ENCODE measurements at places on chromosomes 4 and X.

DNA sequence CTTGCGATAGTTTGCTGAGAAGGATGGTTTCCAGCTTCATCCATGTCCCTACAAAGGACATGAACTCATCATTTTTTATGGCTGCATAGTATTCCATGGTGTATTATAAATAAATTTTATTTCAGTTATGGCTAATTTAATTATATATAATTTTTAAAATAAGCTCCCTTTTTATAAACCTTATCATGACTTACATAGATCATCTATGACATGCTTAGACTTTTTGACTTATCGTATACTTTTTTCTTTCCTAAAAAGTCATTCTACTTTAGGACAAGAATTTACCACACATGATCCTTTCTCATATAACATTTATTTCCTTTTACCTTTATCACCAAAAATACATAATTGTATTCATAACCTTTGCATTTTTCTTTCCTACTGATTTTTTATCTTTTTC, 376.5 kb downstream of the CCSER1 start:
- no peak for DNase-seq

GRCh38 chr4:113901994-113902787, 77.3 kb downstream of the ARSJ start:
- no peak for DNase-seq

DNA sequence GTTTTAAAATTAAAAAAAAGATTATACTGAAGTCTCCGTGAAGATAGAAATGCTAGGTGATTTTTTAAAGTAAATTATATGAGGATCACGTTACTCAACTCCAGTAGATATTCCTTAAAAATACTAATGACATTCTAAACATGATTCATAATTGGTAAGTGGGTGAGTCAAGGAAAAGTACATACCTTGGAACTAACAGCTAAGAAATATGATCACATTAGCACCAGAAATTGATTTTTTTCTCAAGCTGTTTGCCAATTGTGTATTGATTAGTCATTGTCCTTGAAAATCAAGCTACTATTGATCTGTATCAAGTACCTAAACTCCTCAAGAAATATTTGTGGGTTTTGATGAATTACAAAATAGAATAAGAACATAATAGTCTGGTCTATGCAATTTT, 362.6 kb upstream of the PPP1R2C start:
- DNase-seq: no peak

DNA sequence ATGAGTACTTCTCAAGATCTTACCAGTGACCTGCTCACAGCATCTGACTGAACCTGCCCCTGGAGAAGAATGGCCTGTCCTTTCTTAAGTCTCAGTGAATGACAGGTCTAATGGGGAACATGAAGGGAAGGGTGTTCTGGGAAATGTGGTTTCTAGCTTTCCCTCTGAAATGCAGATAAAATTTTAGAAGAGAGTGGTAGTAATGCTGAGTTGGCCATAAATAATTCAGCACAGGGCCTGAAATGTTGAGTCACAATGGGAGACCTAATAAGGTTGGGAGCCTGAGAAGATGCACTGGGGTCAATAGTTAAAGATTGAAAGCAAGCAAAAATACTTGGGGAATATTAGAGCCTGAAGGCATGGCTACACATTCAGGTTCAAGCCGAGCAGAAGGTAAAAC, 214.9 kb upstream of the ARHGAP24 start:
- no peak for DNase-seq

DNA sequence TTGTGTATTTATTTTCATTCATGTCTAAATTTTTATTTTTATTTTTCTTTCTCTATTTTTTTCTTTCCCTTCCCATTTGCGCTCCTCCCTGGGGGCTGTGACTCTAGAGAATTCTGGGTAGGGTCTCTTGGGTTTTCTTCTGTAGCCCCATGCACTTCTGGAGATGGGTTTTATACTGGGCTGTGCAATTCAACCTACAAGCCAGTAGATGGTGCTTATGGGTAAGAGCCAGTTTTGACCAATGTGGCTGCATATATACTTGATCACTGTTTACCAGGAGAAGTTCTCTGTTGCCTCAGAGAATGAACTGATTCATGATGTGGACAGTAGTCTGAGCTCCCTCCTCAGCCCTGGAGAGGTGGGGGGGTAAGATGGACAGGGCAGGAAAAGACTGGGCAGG, 614.6 kb downstream of the PCDH19 start:
- no peak for DNase-seq

DNA sequence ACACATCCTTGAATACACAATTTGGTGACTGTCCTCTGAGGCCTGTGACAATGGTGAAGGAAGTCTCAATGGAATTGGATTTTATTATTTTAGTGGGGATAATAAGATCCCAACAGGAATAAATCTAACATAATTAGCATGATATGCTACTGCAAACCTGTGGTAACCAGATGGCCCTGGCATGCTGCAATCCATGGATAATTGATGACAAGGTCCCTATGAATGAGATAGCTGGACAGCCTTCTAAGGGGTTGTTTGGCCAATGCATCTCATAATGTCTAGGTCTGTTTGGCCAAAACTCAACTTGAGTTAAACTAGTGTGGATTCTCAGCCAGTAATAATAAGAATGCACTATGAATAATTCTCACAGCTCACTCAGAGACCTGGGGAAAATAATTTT, 145.3 kb upstream of the GALNTL6 start:
- DNase-seq: no peak

- no peak for DNase-seq
Observed at GRCh38 chrX:101550751-101551379, 518 bp downstream of the ARMCX1 start.

DNA sequence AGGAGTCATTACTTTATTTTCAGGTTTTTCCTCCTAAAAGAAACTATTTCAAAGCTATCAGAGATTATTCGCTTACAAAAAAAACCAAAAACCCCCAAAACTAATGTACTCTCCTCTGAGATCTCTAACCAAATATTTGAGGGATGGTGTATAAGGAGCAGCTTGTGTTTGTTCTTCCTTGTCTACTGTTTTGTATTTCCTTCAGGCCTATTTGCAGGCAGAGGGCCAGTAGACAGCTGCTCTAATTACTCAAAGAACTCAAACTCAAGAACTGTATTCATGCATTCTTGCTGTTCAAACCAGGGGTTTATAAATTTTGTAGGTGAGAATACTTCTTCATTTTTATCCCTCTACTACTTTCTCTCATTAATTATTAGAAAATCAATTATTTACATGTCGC, 51.3 kb downstream of the SH3RF1 start:
- no peak for DNase-seq

- DNase-seq: no peak
Observed at GRCh38 chr4:72112514-72113156, 80.8 kb downstream of the NPFFR2 start.

GRCh38 chr4:118177126-118177525, 142.8 kb downstream of the NDST3 start:
- no peak for DNase-seq

- peak; percentile 86 for DNase-seq
Observed at GRCh38 chr4:190016369-190017289, 10.4 kb downstream of the FRG2 start.

GRCh38 chr4:184450743-184451535, 23.4 kb downstream of the IRF2 start:
- no peak for DNase-seq

DNA sequence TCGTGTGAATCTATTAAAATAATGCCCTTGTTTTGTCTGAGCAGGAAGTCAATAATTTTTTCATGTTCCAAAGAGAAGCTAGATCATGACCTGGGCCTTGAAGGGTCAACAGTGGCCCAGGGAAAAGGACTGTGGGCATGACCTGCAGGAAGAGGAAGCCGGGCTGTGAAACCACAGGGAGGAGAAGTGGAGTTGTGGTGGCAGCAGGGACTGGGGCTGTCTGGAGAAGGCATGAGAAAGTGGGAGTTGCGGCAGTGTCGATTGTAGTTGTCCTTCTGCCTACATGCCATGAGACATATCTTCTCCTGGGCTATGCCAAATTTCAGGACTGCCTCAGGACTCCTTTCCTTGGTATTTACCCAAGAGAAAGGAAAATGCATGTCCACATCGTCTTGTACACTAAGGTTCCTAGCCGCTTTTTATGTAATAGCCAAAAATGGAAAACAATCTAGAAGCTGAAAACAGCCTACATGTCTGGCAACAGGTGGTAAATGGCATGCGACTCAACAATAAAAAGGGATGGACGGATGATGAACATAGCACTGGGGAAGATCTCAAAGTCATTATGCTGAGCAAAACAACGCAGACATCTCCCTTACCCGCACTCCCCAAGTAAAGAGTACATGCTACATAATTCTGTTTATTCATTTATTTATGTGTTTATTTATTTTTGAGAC, 13.6 kb upstream of the PTTG2 start:
- DNase-seq: no peak

DNA sequence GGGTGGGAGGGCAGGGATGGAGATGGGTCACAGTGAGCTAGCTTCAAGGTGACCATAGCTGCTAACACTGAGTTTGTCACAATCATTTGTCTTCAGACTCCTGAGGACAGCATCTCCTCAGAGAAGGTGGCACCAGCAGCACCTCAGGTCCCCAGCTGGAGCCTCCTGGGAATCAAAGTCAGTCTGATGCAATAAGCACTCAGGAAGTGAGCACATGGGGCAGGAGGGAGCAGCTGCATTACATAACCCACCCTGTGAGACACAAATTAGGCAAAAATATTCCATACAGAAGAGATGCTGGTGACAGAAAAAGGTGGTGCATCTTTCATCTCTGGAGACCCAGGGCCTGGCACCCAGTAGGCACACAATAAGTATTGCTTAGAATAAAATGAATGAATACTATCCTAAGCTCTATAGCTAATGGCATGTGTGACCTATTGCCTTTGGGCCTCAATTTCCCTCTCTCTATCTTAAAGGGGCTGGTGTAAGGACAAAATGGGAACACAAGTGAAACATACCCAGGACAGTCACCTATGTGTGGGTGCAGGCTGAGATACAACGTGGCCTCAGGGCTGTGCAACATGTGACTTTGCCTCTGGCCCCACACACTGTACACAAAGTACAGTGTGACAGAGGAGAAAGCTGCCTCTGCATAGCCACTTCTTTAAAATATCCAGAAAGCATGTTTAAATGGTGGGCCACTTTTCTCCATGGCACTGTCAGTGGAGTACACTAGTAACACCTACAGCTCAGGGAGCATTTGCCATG, 37.1 kb downstream of the SLC39A8 start:
- no peak for DNase-seq

DNA sequence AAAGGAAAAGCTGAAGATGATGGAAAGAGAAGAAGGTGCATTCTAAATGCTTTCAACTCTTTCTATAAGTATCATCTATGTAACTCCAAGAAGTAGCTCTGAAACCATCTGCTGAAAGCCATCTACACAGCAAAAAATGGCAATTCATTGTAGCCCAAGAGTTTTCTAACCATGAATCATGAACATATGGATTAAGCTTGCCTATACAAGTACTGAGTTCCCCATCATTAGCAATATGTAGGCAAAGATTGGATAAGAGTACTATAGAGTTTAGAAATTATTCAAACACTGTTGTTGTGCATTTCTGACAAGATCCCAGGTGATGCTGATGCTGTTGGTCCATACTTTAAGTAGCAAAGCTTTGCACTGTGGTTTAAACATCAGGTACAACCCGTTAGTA, 11.2 kb downstream of the DAPP1 start:
- DNase-seq: no peak

- DNase-seq: peak; percentile 83
Observed at GRCh38 chrX:627510-627981, 3.0 kb upstream of the SHOX start.

GRCh38 chr4:84875636-84876371, 90.7 kb downstream of the WDFY3 start:
- DNase-seq: no peak

- no peak for DNase-seq
Observed at GRCh38 chr4:74038086-74038424, 434 bp downstream of the CXCL3 start.

- no peak for DNase-seq
Observed at GRCh38 chr4:48853604-48854394, 22.9 kb downstream of the OCIAD1 start.

DNA sequence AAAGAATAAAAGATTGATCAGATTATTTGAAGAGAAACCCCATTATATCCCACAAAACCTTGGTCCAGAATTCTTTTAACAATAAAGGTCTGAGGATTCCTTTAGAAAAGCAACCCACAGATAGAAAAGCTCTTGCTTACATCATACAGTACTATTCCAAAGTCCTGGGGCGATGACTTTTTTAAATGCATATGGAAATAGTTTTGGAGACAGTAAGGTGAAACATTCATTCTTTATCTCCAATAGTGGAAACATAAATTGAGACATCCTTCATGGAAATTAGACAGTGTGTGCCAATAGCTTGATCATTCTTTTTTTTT, 85.7 kb upstream of the UCP1 start:
- no peak for DNase-seq

DNA sequence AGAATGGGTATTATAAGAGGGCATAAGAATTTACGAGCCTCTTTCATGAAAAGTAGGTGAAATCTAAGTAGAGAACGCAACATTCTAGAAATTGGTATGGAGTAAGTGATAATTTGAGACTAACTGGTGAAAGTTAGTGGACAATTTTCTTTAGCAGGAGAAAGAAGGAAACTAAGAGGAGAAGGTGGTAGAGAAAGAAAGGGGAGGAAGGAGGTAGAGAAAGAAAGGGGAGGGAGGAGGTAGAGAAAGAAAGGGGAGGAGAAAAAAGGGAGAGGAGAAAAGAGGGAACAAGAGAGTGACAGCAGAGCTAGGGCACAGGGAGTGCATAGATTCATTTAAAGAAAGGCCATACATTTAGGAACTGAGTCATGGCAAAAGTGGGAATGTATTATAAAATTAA, 94.1 kb downstream of the RNF150 start:
- no peak for DNase-seq

DNA sequence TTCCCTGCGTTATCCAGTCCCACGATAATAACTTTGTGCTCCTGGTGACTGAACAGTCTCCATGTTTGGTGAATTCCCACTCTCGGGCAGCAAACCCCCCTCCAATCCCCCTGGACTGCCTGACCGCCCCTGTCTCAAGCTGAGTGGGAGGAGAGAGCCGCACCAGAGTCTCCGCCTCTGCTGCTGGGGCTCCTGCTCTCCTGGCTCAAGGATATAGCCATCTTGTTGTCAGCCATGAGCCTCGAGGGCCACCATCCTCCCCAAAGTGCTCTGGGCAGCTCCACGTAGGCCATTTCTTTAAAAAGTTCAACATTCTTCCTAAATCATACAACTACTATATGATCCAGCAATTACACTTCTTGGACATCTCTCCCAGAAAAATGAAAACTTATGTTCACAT, 49.3 kb upstream of the PGRMC1 start:
- no peak for DNase-seq

DNA sequence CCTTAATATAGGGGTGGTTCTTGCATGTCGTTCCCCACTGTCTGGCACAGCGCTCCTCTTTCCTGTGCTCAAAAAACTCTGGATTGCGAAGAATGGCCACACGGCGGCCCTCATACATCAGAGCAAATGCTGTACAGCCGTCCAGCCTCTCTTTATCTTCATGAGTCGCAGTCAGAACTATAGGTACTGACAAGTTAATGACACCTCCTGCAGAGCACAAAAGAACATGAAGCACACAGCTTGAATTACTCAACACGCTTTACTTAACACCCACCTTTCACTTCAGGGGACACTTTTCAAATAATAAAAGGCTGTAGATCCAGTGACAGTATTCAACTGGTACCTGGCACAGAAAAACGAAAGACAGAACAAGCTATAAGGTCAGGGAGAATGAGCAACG, 65.3 kb downstream of the PAPSS1 start:
- DNase-seq: no peak
